CD8-positive, alpha-beta T cell (primary cell): ENCODE measurements at places on chromosomes 5 and 9.

- no peak for DNase-seq
Observed at GRCh38 chr5:77337686-77338085, 127.2 kb downstream of the PDE8B start.

- DNase-seq: no peak
Observed at GRCh38 chr9:90540734-90541133, 101.9 kb downstream of the DIRAS2 start.

DNA sequence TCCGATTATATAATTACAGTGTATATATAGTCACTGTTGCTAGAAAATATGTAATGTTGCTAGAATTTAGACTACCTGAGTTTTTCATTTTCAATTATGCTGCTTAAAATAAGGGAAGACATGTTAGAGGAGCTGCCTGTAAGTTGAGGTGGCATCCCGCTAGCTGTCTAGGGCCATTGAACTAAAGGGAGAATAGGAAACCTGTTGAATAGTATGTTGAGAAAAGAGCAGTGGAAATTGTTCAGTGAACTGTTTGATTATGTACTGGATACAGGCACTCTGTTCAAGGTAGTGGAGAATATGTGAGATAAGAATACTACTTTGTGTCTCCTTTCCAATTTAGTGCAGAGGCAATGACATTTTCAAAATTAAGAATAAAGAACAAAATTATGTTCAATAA lies 89.6 kb downstream of the CSNK1G3 start:
- no peak for DNase-seq

DNA sequence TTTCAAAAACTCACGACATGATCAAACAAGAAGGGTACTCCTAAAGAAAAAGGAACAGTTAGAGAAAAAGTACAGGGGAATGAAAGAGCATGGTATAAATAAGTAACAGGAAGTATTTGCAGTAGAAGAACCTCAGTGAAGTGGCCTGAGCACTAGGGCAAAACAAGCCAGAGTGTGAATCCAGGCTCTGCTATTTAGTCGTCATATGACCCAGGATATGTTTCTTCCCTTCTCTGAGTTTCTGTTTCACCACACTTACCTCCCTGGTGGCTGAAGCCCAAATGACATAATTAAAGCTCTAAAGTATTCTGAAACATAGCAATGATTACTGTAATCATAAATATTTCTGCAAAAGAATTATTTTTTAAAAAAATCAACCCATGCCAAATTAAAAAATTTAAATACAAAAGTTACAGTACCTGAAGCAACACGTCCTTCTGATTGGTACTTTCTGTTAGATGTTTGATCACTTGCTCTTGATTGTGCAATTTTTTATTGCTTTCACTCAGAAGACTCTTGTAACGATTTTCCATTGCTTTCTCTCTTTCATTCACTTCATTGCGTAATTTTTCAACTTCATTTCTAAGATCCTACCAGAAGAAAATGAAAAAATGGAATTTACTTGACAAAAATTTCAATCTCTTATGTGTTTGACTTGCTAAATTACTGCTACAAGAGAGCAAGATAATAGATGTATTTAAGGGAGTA lies 88.9 kb downstream of the CDK5RAP2 start:
- no peak for DNase-seq

GRCh38 chr5:955886-956761 lies 52.5 kb upstream of the NKD2 start:
- DNase-seq: no peak

DNA sequence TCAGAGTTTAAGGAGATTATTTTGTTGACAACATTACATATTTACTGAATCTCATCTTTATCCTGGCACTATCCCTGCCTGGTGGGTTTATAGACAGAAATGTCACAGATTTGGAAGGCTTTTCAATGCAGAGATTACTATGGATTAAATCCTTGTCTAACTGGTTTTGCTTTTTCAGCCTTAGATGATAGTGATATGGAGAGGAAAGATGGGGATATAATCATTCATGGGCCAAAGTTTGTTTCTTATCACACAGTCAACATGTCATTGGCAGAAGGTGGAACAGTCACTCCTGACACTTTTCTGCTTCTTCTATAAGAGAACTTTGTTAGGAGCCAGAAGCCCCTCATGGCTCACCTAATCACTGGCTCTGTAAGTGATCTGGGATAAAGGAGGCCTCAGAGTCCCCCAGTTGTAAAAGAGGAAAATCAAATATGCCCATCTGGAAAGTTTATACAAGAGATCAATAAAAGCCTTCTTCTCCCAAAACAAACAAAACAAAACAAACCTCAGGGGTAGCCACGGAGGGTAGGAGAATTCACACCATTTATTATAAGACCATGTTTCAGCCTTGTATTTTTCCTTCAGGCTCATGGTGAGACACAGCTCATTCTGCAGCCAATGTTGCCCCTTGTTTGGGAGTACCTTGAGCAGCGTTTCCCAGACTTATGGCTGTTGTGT lies 101.2 kb downstream of the PCSK1 start:
- DNase-seq: no peak

DNA sequence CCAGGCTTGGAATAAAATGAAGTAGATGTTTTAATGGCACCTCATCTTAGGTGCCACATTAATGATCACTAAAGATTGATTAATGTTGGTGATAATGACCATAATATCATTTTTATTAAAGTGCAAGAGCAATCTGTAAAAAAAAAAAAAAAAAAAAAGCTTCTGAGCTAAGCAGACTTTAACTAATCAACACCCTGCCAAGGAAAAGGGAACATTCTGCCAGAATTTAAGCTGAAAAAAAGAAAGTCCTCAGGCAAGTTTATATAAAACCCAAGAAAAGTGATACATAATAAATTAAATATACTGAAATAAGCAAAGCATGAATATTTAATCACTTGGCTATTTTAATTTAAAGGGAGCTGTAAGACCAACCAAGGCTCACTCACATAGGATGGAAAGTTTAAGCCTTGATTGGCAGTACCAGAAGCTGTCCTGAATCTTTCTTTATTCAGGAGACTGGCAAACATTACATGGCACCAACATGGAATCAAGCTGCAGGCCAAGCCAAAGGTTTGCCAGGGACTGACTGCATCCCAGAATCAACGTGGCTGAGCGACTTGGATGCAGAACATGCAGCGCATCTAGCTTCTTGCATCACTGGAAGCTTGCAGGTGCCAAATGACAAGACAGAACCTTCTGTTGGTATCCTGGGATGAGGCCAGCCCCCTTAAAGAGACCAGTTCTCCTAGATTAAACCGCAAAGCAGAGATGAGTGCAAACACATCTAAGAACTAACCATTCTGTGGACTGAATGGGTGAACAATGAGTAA lies 413.6 kb downstream of the ENC1 start:
- DNase-seq: no peak

GRCh38 chr9:5388026-5388819 lies 48.5 kb upstream of the RLN1 start:
- DNase-seq: no peak

GRCh38 chr5:176491101-176491502 lies 42.9 kb downstream of the FAF2 start:
- DNase-seq: no peak

DNA sequence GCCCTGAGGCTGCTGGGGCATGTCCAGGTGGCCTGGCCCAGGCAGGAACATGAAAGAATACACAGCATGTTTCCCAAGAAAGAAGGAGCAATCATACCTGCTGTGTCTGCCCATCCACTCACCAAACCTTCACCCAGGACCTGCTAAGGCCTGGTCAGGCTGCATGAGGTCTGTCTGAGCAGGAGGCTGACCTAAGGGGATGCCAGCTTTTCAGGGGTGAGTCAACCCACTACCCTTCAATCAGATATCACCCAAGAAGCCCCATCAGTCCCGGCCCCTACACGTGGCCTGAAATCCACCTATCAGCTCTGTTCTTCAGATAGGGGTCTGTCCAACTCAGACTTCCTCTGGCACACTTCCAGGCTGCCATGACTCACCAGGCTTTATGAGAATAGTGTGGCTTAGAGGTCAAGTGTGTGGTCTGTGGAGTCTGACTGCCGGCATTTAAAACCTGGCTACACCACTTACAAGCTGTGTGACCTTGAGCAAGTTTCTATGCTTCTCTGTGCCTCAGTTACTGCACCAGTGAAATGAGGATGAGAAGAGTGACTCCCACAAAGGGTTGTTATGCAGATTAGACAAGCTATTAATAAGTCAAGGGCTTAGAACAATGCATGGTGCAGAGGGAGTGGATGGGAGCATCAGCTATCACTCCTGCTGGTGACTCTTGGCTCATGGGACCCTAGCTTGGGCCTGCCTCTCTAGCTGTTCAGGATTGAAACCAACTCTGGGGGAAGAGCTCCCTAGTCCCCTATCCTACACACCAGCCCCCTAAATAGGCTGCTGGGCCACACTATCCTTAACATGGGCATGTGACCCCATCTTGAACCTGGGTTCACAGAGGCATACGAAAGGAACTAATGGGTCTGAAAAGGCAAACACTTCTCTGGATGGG lies 130.3 kb downstream of the PAX5 start:
- DNase-seq: no peak

GRCh38 chr9:112337547-112337946 lies 4.1 kb upstream of the PTBP3 start:
- no peak for DNase-seq

DNA sequence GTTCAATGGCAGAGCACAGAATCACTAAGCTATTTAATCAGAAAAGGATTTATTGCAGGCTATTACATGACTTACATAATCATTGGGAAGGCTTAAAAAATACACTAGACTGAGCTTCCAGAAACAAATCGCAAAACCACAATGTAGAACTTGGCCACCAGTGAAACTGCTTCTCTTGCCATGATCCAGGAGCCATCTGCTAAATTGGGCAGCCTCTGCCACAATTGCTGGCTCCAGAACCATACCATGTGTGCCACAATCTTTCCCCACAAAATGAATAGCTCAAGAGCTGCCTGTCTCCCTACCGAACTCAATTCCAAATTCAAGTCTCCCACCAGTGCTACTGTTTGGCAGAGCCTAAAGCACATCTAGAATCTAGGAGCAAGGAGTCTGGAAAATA lies 9.8 kb upstream of the ERAP1 start:
- DNase-seq: no peak

- no peak for DNase-seq
Observed at GRCh38 chr9:14180093-14180959, 133.6 kb downstream of the NFIB start.

- no peak for DNase-seq
Observed at GRCh38 chr5:94470802-94471201, 147.6 kb downstream of the KIAA0825 start.

GRCh38 chr9:6538666-6539071 lies 106.9 kb downstream of the GLDC start:
- no peak for DNase-seq

DNA sequence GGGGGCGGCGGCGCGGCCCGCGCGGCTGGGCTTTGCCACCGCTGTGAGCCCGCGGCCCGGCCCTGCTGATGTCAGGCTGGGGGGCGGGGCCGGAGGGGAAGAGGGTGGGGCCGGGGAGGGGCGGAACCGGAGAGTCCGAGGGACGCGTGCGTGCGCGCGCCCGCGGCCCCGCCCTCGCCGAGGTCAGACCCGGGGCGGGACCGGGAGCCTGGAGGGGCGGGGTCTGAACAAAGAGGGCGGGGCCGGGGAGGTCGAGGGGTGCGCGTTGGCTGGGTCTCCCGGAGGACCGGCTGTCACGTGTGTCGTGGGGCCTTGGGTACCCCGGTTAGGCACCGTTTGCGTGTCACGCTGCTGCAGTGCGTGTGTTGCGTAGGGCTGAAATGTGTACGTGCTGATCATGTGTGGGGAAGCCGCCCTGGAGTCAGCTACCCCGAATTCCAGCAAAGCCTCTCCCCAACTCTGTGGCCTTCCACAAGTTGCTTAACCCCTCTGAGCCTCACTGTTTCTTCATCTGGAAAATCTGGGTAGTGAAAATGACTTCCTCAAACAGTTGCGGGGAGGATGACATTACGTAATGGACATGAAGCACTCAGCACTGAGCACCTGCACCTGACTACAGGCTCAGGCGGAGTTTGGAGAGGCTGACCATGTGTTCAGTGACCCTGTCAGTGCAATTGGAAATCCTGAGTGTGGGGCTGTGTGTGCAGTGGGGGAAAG lies at the start of gene RALGDS:
Gene RALGDS (minus strand): TSS at position 43 of the 717 bp plus-strand sequence. CDS start 86 bp downstream, outside the sequence.
- peak; percentile 88 for DNase-seq

GRCh38 chr5:157233515-157233914 lies 32.4 kb upstream of the CYFIP2 start:
- no peak for DNase-seq

DNA sequence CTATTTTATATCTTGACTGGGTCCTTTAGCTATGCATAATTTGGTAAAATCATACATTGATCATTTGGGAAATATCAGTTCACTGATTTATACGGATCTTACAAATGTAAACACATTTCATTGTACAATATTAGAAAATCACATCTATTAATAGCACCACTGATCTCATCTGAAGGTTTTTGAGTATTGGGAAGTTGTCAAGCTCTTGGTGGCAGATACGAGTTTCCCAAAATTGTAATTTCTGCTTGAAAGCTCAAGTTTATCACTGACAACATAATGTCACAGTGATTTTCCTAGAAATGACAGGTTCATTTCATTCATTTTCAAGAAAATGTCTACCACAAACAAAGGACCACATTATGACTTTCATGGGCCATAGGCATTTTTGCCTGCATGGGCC lies 3.0 kb upstream of the MACROH2A1 start:
- DNase-seq: no peak

- peak; percentile 9 for DNase-seq
Observed at GRCh38 chr9:133108794-133109641, 12.0 kb downstream of the RALGDS start.

DNA sequence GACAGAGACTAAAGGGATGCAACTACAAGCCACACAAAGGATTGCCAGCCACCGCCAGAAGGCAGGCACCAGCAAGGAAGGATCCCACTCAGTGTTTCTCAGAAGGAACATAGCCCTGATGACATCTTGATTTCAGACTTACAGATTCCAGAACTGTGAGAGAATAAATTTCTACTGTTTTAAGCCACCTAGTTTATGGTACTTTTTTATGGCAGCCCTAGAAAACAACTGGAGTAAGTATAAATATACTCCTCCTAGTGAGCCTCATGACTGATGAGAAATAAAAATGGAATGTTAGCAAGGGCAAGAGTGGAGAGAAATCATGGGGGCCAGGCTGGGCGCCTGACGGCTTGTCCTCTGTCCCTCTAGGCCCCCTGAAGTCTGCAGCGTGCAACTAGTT lies 307.3 kb downstream of the PIK3R1 start:
- DNase-seq: no peak

- no peak for DNase-seq
Observed at GRCh38 chr5:88770276-88771257, 112.4 kb downstream of the MEF2C start.

- DNase-seq: no peak
Observed at GRCh38 chr9:126983767-126984166, 69.2 kb downstream of the RALGPS1 start.

DNA sequence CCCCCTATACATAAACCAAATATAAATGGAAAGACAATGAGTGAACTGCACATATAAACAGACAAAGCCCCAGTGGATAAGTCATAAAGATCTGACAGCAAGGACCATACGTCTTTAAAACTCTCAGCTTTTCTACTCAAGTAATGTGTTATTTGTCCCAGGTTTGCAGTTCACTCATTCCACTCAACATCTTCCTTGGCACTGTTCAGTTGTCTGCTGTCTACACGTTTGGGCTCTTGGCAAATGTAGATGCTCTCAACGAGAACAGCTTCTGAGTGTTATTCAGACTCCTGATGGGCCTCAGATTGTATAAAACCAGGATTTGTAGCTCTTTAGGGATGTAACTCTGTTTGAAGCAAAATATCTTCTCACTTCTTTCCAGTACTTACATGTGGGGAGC lies 198.2 kb upstream of the SEMA6A start:
- DNase-seq: no peak

- DNase-seq: no peak
Observed at GRCh38 chr5:1754531-1755220, 45.0 kb downstream of the MRPL36 start.

GRCh38 chr9:17477816-17478215 lies 101.0 kb upstream of the SH3GL2 start:
- DNase-seq: no peak

GRCh38 chr9:133238272-133238850 lies 29.3 kb upstream of the OBP2B start:
- peak; percentile 46 for DNase-seq
